ENCODE measurements at places on chromosomes 2 and 18. TPM values are rescaled to one million over a fixed set of nuclear protein-coding genes. Genes with fewer than 3 reads are reported as not detected.

The NFU1 gene
- total RNA-seq = 59.3 TPM

The CNGA3 gene
- 0.16 TPM for total RNA-seq

The DOK1 gene
- 22.7 TPM for total RNA-seq

The FTCDNL1 gene
- 1.2 TPM for total RNA-seq

The ORC4 gene
- 8.4 TPM for total RNA-seq

The KIAA2012 gene
- total RNA-seq = not detected

The AGXT gene
- not detected for total RNA-seq

The NT5C1B gene
- total RNA-seq = not detected

The DPYSL5 gene
- total RNA-seq = not detected

The GREB1L gene
- total RNA-seq = not detected

The ATP8B1 gene
- 10.6 TPM for total RNA-seq

The SOWAHC gene
- 7.7 TPM for total RNA-seq

The LCT gene
- 0.09 TPM for total RNA-seq

The CABYR gene
- 4.7 TPM for total RNA-seq

The MERTK gene
- 0.86 TPM for total RNA-seq
